ENCODE measurements at places on chromosomes 12 and 14.

DNA sequence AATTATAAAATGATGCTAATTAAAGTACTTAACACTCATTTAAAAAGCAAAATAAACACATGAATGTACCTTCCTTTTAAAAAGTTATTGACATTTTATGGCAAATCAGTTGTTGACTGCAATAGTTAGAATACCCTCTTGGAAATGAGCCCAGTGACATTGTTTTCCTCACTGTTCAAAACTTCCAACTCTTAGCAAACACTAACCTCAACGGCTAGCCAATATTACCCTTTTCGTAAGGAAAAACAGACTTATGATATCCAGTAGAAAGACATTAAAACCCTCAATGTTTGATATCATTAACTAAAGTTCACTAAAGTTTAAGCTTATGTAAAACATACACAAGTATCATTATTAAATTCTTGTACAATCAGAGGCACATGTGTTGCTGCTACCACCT is 83.6 kb downstream of the EPS8 start:
- no peak for DNase-seq

- DNase-seq, result no peak
These were observed 37.6 kb downstream of the CORO1C start for GRCh38 chr12:108693751-108694150.

DNA sequence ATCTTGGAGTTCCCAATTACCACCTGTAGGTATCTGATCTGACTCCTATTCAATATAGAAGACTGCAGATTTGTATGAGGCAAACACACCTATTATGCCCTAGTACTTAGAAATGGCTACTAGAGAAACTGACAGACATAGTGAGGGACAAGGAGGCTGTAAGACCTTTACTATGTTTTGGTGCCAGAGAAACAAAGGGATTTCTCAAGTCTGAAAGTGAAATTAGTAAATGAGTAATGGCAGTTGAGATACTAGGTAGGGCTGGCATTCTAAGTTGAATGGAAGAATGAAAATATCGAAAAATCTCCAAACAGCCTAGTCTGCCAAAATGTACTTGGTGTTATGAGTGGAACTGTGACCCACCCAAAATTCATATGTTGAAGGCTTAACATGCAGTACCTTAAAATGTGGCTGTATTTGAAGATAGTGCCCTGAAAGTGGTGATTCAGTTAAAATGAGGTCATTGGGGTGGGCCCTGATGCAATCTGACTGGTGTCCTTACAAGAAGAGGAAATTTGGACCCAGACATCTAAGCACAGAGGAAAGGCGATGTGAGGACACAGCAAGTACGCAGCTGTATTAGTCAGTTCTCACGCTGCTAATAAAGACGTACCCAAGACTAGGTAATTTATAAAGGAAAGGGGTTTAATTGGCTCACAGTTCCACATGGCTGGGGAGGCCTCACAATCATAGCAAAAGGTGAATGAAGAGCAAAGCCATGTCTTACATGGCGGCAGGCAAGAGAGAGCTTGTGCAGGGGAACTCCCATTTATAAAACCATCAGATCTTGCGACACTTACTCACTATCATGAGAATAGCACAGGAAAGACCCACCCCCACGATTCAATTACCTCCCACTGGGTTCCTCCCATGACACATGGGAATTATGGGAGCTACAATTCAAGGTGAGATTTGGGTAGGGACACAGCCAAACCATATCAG is 127.0 kb downstream of the APAF1 start:
- DNase-seq, result peak; percentile 20

GRCh38 chr12:93000026-93000425 is 70.9 kb upstream of the EEA1 start:
- DNase-seq, result no peak

- no peak for DNase-seq
These were observed 7.7 kb upstream of the SLC24A4 start for GRCh38 chr14:92315050-92315805.

GRCh38 chr14:53064475-53064874 is 88.6 kb downstream of the DDHD1 start:
- DNase-seq, result no peak

DNA sequence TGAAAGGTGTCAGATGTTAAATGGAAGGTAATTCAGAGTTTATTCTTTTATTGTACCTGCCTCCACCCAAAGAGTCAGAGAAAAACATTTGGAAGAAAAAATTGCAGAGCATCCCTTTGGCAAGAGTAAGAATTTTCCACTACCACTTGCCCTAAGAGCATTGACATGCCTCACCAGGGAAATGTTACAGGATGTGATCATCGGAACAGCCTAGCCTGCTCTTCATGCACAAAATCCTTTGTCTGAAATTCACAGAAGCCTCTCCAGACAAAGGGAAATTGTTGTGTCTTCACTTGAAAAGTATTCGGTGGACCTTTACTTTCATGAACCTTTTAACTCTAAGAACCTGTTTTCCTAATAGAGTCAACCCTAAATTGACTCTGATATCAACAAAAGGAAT is 36.9 kb downstream of the ATP2A2 start:
- no peak for DNase-seq

GRCh38 chr12:31590642-31591379 is at the start of gene DENND5B:
Gene DENND5B (minus strand): TSS chr12:31591136. CDS start chr12:31590832, 304 bp downstream.
- peak; percentile 80 for DNase-seq

DNA sequence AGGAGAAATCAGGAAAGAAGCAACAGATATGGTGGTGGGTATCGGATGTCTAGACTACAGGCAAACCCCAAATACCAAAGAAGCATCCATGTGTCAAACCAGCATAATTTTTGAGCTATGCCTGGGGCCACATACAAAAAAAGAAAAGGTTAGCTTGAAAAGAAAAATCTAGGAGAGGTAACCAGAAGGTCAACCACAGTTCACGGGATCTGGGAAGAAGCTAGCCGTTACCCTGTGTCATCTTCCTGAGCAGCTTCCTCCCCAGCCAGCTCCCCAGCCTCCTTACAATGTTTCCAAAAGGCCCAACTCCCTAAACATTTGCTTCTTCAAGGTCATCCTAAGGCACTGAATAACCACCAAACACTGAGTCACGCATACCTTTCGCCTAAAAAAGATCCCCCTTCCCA is 3.1 kb downstream of the SINHCAF start:
- DNase-seq, result peak; percentile 59

DNA sequence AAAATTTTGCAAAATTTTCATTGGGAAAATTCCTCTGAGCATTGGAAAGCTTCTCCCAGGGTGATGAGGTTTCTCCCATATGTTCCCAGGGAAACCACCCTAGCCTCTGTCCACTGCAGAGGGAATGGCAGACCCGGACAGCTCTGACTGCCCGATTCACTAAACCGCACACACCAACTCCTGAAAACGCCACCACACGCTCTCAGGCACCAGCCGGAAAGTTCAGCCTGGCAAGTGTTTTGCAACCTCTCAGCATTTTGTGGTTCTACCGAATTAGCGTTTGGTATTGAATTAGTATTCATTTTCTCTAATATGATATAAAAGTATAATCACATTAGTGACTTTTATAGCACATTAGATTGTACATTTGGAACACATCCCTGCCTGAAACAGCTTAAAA is 213.4 kb downstream of the PHETA1 start:
- DNase-seq, result peak; percentile 55

- DNase-seq, result no peak
These were observed 50.5 kb upstream of the HIF1A start for GRCh38 chr14:61644834-61645233.

DNA sequence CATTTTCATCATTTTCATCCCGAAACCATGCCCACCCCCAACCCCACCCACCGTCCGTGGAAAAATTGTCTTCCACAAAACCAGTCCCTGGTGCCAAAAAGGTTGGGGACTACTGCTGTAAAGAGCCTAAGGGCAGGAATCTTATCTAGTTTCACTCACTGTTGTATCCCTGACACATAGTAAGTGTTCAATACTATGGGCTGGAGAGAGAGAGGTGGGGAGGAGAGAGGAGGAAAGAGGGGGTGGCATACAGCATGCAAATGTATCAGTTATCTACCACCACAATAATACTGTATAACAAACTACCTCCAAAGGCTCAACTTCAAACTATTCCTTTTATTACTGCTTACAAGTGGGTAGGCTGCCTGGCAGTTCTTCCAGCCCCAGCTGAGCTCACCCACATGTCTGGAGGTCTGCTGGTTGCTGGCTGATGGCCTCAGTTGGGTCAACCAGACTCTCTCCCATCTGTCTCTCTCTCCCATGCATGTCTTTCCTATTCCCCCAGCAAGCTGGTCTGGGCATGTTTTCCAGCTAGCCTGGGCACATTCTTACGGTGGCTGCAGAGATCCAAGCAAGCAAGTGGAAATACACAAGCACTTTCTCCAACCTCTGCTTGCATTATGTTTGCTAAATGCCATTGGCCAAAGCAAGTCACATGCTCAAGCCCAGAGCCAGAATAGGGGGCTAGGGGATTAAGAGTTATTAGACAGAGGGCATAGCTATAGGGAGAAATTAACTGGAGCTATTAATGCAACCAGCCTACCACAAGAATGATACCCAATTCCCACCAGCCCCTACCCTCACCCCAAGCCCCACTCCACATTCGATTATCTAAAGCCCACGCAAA is 31.6 kb upstream of the FICD start:
- no peak for DNase-seq

- peak; percentile 60 for DNase-seq
These were observed 565 bp upstream of the KLHL42 start for GRCh38 chr12:27779416-27779919.

GRCh38 chr12:47832263-47832933 is 12.7 kb upstream of the HDAC7 start:
- no peak for DNase-seq

DNA sequence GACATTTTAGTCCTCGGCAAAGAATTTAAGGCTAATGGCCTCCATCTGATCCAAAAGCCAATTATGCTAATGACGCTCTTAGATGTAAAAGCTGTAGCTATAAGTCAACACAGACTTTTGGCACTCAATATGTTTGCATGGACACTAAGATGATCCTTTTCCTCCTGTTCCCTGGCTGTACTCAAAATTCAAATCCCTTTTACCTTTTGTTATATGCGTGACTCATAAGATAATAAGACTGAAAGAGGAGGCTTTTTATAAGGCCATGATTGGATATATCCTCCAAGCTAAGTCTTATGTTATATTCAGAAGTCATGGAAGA is 89.8 kb downstream of the PDZRN4 start:
- DNase-seq, result no peak

- no peak for DNase-seq
These were observed 60.0 kb downstream of the NCOR2 start for GRCh38 chr12:124507188-124508109.

GRCh38 chr12:52539083-52539820 is 13.7 kb downstream of the KRT71 start:
- DNase-seq, result no peak

DNA sequence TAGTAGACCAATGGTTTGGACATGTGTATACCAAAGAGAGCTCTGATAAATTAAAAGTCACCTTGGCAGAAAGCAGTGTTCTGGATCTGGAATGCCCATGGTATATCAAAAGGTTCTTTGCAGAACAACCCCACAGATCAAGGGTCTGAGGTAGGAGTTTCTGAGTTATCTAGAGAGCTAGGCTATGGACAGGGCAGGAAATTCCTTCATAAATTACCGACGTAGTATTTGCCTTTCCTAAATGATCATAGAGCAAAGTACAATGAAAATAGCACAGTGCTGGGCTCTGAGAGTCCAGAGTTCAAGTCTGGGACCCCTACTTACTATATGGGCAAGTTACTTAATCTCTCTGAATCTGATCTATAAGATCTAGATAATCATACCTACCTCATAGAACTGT is 35.3 kb upstream of the PELI2 start:
- no peak for DNase-seq

DNA sequence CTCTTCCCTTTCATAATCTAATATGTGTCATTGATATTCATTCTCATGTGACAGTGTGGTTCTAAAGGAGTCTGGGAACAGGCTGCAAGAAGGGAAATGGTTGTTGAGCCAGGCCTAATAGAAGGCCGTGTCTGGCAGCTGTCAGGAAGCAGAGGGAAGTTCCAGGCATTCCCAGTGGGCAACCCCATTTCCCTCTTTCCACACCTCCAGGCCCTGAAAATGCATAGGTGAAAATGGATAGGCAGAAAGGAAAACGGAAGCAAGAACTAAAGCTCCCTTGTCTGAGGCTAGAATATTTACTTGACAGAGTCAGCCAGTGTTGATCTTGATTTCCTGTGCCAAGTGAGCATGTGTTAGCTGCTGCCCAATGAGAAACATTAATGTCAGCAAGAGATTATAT is 97.7 kb downstream of the PPM1A start:
- no peak for DNase-seq

GRCh38 chr14:23672200-23672599 is 36.0 kb downstream of the DHRS2 start:
- DNase-seq, result no peak

DNA sequence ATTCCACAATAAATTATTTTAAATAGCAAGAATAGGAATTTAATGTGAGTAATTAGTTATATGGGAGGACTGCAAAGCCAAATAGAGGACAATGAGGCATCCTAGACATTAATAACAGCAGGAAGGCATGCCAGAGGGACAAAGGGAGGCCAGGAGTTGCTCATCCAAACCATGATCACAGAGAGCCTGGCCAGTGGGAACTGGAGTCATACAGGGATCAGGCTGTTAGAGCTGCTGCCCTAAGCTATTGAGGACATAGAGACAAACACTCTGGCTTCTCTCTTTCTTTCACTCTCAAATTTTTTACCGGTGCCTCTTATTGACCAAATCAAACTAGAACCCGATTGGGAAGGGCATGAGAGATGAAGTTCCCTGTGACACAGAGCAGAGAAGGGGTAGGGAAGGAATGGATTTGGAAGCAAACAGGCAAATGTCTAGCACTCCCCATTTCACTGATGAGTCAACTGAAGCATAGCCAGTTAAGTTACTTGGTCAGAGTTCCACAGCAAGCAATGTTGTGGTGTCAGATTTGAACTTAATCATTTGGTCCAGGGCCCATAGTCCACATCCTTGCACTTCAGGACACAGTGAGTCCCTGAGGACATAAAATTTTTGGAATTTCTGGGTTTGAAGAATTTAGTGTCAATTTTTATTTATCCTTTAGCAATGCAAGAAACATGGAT is 17.9 kb upstream of the CFAP54 start:
- DNase-seq, result no peak

DNA sequence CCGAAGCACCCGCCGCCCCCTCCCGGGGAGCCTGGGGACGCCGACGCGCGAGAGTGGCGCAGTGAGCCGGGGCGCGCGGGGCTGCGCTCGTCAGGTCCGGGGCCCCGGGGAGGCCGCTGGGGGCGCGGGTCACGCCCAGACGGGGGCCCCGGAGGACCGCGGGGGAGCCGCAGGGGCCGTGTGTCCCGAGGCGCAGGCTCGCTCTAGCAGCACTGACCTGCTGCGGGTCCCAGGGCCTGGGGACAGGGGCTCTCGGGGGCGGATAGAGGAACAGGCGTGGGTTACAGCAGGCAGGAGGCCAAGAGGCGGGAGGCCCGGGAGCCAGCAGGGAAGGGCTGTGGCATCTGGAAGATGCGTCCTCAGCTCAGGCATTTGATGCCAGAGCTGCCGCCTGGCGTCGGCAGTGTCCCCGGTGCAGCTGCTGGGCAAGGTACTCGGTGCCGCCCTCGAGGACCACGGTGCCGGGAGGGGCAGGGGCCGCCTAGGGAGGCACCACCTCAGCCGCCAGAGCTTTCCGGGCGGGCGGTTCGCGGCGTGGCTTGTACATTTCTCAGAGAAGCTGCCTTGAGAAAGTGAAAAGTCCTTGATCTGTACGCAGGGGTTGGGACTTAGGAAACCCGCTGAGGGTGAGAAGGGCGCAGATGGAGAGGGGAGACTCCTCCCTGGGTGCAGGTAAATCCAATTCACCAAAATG is 1.2 kb downstream of the WNT5B start:
- DNase-seq, result peak; percentile 43

GRCh38 chr12:110704750-110705149 is 15.8 kb upstream of the HVCN1 start:
- no peak for DNase-seq

Measured in NB4 (cell line).